Bone marrow (tissue), 2 donors: ENCODE measurements at places on chromosomes 6 and 20.

DNA sequence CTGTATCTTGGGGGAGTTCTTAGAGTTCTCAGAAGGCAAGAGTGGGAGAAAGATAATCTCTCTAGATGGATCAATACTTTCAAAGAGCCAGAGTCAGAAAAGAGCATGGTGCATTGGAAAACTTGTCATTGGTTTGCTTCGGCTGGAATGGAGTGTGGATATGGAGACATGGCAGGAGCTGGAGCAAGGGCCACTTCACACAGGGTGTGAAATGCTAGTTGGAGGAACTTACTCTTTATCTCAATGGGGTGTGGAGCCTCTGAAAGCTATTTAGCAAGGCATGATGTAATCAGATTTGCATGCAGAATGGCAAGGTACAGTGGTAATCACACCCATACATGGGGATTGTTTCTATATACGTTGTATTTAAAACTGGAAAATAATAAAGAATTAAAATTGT is 31.5 kb upstream of the PAQR8 start:
- no peak for DNase-seq

DNA sequence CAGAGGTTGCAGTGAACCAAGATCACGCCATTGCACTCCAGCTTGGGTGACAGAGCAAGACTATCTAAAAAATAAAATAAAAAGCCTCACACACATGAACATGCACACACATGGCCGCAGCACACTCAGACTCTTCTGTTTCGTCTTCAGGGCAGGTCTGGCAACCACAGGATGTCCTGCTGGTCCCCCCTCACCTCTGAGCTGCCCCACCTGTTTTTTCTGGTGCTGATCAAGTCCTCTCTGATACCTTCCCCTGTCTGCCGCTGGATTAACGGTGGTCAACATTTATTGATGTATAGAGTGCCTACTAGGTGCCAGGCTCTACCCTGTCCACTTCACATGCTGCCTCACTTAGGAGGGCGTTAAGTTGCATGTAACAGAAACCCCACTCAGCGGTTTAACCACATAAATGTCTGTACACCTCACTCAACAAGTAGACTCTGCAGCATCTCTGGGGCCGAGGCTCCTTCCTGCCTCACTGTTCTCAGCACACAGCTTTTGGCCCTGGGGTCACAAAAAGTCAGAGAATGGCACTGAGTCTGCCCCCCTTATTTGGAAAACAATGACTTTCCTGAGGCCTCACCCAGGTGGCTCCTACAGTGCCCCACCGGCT is 4.5 kb upstream of the AP5S1 start:
- no peak for DNase-seq

DNA sequence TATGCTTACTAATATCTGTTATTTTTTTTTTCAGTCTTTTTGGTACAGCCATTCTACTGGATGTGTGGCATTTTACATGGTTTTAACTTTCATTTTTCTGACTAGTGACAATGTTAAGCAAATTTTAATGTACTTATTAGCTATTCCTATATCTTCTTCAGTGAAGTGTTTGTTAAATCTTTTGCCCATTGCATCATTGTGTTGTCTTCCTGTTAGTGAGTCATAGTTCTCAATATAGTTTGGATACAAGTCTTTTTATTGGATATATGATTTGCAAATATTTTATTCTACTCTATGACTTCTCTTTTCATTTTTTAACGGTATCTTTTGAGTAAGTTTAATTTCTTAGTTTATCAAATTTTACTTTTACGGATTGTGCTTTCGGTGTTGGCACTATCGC is 519.4 kb downstream of the CDKAL1 start:
- no peak for DNase-seq

- no peak for DNase-seq
Measured at GRCh38 chr6:42834056-42834455, 45.4 kb upstream of the RPL7L1 start.

GRCh38 chr20:24986436-24987015 is 6.0 kb downstream of the APMAP start:
- DNase-seq: no peak

DNA sequence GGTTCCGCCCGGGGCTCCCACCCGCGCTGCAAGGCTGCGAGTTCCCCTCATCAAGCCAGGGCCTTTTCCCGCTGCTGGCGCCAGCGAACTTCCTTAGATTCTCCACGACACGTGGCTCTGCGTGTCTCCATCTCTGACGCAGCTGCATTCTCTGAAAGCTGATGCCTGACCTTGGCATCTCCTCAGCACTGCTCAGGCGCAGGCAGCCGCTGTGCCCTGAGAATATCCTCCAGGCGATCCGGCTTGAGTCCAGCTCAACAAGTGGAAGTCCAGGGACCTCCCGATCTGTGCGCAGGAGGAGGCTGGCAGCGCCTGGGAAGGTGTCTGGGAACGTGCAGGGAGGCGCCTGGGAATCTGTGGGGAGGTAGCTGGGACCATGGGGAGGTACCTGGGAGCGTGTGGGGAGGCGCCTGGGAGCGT is 171.2 kb upstream of the THBS2 start:
- no peak for DNase-seq

- DNase-seq: no peak
Measured at GRCh38 chr6:15343490-15344191, 97.8 kb downstream of the JARID2 start.

DNA sequence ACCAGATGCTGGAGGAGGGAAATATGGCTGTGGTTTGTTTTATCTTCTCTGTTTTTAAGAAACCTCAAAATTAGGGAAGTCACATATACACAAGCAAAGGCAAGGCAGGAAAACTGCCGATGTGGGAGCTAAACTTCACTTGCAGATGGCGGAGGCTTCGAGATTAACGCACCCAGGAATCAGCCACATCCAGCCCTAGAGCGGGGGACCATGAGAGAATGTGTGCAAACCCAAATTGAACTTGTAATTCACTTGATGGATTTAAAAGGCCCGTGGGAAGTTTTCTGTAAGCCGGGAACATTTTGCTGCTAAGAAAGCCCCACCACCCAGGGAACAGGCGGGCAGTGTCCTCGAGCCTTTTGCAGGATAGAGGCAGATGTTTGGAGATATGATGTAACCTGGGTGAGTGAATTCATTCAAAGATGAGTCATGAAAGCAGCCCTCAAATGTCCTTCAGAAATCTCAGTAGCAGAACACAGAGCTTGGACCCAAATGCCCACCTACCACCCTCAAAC is 39.9 kb downstream of the PREX1 start:
- DNase-seq: peak; percentile 24

GRCh38 chr6:106223300-106223930 is 102.1 kb downstream of the ATG5 start:
- peak; percentile 54 for DNase-seq

DNA sequence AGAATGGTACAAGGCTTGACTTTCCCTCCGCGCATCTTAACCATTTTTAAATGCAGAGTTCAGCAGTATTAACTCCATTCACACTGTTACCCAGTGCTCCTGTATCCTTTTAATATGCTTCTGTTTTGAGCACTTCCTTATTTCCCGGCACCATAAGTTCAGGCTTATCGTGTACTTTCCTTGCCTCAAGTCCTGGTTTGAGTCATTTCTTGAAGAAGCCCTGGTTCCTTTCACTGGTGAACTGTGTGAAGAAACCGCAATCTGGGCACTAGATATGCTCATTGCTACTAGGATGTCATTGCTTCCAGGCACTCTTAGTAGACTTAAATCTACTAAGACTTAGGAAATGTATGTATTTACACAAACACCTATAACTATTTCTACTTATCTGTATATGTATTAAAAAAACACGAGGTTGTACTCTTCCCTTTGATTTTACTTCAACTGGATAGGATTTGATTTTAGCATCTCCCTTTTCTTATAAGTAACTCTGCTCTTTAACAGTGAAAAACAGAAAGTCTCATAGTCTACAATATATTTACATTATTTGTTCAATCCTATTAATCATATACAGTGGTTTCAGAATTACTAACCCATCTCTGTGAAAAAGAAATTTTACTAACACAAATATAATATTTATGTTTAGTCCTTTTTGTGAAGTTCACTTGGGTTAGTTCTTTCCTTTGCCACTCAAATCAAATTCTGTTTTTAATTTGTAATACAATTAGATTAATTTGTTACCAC is 135.5 kb downstream of the CDKAL1 start:
- no peak for DNase-seq

GRCh38 chr6:38149531-38149930 is 330.0 kb downstream of the ZFAND3 start:
- DNase-seq: no peak

DNA sequence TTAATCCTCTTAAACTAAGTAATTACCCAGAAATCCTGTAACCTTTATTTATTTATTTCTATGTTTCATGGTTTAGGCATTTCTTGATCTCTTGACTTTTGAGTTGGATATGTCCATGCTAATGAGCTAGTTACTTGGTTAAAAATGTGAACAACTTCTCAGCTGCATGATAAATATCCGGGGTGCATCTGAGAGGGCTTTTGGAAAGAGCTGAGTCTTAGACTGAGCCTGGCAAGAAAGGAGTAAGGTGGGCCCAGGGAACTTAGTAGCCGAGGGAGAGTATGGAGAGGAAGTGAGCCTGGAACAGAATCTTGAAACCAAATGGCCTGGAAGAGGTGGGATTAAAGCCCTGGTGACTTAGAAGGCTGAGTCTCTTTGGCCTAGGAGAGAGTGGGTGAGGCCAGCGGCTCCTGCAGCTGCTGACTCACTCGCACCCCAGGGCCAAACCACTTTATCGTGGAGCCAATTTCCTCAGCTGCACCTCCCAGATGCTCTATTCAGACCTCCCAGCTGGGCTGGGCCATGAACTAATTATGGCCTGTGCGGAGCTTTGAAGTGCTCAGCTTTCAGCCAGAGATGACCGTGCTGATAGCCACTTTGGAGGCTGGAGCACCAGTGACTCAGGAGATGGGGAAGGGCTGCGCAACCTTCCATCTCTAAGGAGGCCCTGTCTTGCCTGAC is 19.1 kb downstream of the TGM3 start:
- peak; percentile 74 for DNase-seq

- DNase-seq: no peak
Measured at GRCh38 chr6:155454008-155454407, 1.6 kb downstream of the NOX3 start.

DNA sequence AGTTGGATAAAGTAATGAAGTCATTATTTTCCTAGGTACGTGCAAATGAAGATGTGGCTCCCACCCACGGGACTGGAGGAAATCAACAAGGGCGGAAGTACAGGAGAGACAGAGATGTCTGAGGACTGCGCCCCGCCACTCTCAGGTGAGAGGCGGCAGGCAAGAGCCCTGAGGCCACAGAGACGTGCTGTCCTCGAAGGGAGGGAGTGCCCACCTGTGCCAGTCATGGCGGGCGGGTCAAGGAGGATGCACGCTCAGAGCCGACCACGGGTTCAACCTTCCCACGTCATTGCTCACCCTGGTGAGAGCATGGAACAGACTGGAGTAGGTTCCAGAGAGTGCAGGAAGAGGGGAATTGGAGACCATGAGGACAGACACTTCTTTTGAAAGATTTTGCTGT is 12.7 kb downstream of the CST8 start:
- no peak for DNase-seq

GRCh38 chr20:47274401-47275108 is 81.9 kb downstream of the ZMYND8 start:
- DNase-seq: peak; percentile 87

DNA sequence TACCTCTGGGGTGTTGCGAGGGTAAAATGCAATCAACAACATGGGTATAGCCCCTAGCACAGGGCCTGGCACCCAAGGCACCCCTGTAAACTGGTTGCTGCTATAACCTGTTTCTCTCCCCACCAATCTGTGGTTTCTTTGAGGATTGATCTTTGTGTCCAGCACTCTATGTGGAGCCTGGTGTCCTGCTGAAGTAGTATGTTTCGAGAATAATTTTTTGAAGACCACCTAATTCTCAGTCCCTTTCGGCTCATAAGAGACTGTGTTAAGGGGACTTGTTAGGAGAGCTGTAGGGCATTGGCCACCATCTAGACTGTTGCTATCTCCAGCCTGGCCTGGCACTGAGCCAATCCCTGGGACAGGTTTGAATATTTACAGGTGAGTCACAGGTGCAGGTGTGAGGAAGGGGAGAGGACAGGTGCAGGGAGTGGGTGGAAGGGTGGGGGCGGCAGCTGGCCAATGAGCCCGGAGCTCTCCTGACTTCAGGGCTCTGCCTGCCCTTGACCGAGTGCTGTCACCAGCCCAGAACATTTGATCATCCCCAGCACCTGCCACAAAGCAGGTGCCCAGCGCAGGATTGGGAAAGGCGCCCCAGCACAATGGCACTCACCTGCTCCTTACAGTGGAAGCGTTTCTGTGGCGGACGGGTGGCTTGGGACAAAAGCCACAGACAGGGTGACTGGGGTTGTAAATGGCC is 8.1 kb upstream of the C20orf144 start:
- DNase-seq: no peak

GRCh38 chr6:44699082-44699481 is 311.6 kb downstream of the CDC5L start:
- DNase-seq: no peak

- no peak for DNase-seq
Measured at GRCh38 chr20:19992996-19993908, 23.9 kb upstream of the NAA20 start.

DNA sequence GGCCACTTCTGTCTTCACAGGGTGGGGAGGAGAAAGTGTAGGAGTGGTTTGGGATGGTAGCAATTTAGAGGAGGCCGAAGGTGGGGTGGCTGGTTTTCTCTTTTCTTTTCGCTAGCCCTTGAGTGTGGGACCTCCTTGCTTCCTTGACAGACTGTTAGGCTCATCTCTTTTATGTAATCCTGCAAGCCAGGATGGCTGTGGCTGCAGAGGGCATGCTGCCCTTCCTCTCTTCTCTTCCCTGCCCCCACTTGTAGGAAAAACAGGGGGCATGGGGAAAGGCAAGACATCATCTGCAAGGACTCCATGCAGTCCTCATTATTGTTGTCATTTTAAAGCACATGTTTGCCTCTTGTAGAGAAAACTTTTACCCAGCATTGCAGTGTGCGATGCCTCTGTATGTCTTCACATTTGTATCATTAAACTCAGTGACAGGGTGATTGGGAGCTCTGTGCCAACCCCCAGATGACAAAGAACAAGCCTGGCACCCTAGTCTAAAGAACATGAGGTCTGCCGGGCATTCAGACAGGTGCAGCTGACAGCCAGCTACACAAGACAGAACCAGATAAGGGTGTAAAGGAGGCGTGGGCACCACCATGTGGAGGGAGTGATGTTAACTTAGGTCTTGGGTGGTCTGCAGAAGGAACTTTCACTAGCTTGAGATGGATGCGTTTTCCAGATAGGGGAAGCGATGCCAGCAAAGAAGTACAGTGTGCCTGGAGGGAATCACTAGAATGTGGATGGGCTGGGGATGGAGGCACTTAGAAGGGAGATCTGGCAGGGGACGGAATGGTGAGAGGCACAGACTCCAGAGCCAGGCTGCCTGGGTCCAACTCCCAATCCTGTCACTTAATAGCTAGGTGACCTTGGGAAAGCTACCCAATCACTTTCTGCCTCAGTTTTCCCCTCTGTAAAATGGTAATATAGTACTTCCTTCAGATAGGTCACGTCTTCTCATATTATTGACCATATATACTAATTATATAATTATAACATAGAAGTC is 207.6 kb downstream of the TBC1D7 start:
- no peak for DNase-seq

GRCh38 chr6:169292338-169293124 is 38.9 kb upstream of the THBS2 start:
- no peak for DNase-seq
